ENCODE measurements at places on chromosomes 1 and 21.
A peak's percentile ranks its signal among the peaks of the same experiment; 100 is the strongest.

DNA sequence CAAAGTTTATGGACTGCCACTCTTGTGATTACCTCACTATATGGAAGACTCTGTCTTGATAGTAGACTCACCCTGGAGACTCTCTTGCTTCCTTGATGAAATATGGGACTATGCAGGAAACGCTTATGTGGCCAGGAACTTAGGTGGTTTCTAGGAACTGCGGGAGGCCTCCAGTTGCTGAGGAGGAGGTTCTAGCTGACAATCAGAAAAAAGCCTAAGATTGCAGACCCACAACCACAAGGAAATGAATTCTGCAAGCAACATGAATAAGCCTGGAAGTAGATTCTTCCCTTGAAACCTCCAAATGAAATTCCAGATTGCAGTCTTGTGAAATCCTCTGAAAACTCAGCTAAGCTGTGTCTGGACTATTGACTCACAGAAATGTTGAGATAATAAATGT is 88.9 kb upstream of the COL11A1 start:
- DNase-seq: peak; percentile 88

DNA sequence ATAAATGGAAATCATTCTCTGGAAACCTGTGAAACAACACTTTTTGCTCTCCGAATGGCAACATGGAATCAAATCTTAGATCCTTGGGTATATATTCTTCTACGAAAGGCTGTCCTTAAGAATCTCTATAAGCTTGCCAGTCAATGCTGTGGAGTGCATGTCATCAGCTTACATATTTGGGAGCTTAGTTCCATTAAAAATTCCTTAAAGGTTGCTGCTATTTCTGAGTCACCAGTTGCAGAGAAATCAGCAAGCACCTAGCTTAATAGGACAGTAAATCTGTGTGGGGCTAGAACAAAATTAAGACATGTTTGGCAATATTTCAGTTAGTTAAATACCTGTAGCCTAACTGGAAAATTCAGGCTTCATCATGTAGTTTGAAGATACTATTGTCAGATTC is 45.7 kb downstream of the PTGFR start:
- no peak for DNase-seq

GRCh38 chr1:165045902-165046301 is 310.6 kb downstream of the LMX1A start:
- DNase-seq: no peak

GRCh38 chr1:178093951-178094738 is at the start of gene RASAL2:
RASAL2 (plus strand) TSS chr1:178094104; CDS start chr1:178094493, 389 bp downstream.
- DNase-seq: peak; percentile 57

GRCh38 chr1:170931650-170932049 is 3.7 kb upstream of the MROH9 start:
- no peak for DNase-seq

DNA sequence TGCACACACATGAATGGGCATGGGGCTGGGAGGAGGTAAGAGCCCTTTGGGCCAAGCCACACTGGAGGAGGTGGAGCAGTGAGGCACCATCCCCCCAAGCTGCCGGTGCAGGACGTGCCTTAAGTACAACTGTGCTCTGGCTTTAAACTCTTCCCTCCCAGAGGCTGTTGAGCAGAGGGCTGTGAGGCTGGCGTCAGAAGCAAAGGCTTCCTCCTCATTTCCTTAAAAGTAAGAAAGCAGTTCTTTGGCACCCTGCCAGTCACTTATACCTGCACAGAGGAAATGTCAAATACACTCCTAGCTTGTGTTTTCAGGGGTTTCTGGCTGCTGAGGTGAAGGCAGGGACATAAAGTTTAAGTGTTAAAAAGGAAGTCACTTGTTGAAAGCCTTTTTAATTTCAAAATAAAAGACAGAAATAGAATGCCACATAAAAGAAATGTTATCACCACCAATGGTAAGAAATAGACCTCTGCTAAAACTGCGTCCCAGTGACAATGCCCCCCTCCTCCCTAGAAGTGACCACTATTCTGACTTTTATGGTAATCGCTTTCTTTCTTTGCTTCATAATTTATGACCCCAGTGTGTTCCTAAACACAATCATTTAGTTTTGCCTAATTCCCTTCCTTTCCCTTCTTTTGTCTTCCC is 33.0 kb downstream of the LAMC2 start:
- DNase-seq: peak; percentile 34

DNA sequence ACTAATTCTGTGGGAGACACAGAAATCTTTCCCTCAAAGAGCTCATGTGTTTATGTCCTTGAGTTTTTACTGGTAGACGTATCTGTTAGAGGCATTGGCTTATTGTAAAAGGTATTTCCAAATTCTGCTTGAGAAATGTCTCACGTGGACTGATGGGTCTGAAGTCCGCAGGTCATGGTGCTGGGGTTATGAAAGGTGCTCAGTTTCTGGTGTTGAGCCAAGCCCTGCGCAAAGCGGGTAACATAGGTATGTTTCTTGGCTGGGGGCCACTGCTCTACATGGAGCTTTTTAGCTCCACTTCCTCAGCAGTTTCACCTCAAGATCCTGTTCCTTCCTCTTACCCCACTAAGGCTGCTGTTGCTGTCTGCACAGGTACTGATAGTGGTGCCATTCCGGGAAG is 10.8 kb downstream of the UTP25 start:
- no peak for DNase-seq

DNA sequence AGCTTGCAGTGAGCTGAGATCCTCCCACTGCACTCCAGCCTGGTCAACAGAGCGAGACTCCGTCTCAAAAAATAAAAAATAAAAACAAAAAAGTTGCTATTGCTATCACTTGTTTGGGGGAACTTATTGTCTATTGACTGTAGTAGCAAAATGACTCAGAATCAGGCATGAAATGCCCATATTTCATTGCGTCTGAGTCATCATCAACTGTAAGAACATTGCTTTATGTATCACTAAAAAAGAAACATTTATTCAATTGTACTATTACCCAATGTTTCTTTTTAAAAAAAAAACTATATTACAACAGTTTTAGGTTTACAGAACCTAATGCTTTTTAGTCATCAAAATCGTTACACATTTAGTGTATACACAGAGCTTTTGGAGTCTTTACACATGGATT is 91.0 kb upstream of the FMN2 start:
- DNase-seq: no peak

Measured in cerebellar cortex (tissue), 1 donor.